Activated gamma-delta T cell treated with Interleukin-2 at 50 U/mL for 16 hours (primary cell): ENCODE measurements at places on chromosomes 2 and 18.
A peak's percentile ranks its signal among the peaks of the same experiment; 100 is the strongest.

DNA sequence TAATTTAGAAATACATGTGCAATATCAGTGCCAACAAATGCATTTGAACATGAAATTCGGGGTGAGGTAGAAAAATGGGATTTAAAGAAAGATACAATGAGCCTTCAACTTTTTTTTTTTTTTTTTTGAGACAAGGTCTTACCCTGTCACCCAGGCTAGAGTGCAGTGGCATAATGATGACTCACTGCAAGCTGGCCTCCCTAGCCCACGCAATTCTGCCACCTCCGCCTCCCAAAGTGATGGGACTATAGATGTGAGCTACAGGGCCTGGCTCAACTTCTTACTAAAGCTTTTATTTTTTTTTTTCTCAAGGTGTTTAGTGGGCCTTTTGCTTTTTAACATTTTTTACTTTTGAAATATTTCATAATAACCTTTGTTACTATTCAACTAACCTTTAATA, 365.6 kb downstream of the LRRTM4 start:
- DNase-seq = no peak

DNA sequence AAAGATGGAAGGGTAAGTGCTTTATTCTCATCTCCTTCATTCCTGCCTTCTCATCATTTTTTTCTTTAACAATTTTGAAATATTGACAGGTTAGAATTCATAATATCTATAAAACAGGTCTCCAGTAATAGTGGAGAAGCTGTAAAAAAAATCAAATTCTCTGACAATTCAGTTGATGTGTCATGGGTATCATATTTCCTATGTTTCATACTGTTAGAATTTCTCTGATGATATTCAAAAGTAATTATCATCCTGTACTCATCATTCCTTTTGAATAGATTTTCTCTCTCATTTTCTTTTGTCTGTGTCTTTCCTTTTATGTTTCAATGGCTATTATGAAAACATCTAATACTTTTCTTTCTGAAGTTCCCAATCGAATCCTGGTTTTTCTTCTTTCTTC, 97.7 kb downstream of the CPS1 start:
- DNase-seq = no peak

DNA sequence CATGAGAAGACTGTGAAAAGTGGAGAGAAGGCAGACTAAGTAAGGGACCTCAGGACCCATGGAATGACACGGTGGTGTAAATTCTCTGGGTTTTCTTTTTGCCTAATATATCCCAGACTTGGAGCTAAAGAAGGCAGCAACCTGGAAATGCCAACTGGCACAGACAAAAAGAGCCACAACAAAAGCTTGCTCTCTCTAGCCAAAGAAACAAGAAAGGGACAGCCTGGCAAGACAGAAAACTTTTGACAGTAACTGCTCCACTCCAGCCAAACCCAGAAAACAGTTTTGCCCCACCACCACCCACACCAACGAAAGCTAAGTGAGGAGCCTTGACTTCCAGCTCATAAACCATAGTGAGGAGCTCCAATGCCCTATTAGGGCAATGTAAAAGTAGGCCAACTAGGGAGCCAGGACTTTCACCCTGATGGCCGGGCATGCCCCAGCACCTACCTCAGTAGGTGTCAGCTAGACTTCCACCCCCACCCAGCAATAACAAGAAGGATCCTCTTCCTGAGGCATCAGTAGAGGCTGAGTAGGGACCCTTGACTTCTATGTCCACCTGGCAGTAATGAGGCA, 35.5 kb downstream of the PELI1 start:
- no peak for DNase-seq

- no peak for DNase-seq
Measured at GRCh38 chr2:149021761-149022160, 16.7 kb upstream of the LYPD6B start.

DNA sequence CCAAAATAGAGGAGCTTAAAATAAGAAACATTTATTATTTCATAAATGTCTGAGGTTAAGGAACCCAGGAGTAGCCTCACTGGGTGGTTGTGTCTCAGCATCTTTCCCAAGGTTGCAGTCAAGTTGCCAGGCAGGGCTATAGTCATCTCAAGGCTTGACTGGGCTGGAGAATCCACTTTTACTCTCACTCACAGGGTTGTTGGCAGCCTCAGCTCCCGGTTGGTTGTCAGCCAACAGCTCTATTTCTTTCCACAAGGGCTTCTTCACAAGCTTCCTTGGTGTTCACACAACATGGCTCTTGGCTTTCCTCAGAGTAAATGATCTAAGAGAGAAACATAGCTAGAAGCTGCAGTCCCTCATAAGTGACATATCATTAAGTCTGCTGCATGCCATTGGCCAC, 55.6 kb upstream of the TEX51 start:
- DNase-seq = no peak

GRCh38 chr18:79465392-79465991, 69.8 kb downstream of the NFATC1 start:
- no peak for DNase-seq

DNA sequence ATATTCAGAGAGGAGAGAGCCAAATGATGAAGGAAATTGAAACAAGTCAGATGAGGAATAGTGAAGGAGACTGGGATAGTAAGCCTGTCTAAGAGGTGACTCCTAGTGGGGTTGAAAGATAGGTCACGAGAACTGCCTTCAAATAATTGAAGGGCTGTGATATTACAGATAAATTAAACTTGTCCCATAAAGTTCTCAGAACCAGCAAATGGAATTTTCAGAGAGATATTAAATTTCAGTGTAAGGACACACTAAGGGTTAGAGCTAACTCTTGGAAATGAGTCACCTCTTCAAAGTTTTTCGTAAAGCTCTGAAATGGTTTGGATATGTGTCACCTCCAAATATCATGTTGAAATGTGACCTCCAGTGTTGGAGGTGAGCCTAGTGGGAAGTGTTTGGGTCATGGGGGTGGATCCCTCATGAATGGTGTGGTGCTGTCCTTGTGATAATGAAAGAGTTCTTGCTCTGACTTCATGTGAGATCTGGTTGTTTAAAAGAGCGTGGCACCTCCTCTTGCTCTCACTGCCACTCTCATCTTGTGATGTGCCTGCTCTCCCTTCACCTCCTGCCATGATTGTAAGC, 87.3 kb downstream of the BABAM2 start:
- no peak for DNase-seq

- no peak for DNase-seq
Measured at GRCh38 chr18:47036298-47036874, 965 bp upstream of the ELOA2 start.

DNA sequence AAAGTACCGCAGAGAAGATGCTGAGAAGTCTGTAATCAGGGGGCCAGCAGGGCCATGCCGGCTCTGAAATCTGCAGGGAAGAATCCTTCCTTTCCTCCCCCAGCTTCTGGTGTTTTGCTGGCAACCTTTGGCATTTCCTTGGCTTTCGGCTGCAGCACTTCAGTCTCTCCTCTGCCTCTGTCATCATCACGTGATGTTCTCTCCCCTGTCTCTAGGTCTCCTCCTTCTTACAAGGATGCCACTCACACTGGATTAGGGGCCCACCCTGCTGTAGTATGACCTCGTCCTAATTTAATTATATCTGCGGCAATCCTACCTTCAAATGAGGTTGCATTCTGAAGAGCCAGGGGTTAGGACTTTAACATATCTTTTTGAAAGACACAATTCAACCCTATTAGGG, 13.8 kb upstream of the RAB12 start:
- no peak for DNase-seq

- no peak for DNase-seq
Measured at GRCh38 chr2:144679942-144680341, 160.0 kb upstream of the ZEB2 start.

- DNase-seq = no peak
Measured at GRCh38 chr2:191115804-191116203, 35.0 kb downstream of the STAT4 start.

GRCh38 chr2:140929849-140930248, 1201.0 kb downstream of the LRP1B start:
- DNase-seq = no peak

- no peak for DNase-seq
Measured at GRCh38 chr2:11574176-11575046, 40.6 kb downstream of the GREB1 start.

GRCh38 chr2:111045771-111046444, 74.8 kb upstream of the BCL2L11 start:
- DNase-seq = no peak

DNA sequence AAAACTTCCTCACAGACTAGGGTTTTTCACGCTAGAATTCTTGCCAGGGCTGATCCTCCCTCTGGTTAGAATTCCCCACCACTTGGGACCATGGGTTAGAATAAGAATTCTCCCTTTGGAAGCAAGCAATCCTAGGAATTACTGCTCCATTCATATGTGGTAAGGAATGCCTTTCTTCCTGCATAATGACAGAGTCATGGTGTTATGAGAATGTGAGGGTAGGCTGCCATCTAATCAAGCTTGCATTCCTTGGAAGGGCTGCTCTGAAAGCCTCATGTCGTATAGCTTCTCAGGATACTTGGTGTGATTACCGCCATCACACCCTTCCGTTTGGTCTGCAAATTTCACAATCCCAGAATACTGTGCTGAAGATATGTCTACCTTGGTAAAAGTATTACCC, 1282.4 kb upstream of the PIK3C3 start:
- no peak for DNase-seq

DNA sequence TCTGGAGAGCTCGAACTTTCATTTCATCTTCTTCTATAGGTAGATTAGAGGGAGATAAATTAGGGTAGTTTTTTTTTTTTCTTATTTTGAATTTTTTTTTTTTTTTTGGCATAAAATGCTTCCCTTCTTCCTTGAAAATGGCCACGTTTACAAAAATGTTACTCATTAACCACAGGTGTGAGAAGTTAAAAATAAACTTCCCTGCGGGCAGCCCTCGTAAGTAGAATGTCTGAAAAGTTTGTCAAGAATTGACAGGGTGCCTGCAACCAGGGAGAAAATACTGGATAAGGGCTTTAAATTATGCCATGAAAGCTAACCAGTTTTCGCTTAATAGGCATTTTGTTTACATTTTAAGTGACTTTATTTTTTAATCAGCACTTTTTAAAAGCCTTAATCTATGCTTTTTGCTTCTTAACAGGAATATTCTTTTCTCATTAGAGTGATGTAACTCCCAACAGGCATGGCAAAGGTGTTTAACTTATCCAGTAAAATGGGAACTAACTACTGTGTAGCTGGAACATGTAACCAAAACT, 4.2 kb upstream of the FN1 start:
- DNase-seq = no peak

GRCh38 chr2:16071865-16072637, 131.7 kb downstream of the MYCN start:
- no peak for DNase-seq

GRCh38 chr2:134127496-134127895, 126.4 kb upstream of the MGAT5 start:
- peak; percentile 47 for DNase-seq

GRCh38 chr18:9594823-9595596, 19.3 kb downstream of the PPP4R1 start:
- DNase-seq = no peak

DNA sequence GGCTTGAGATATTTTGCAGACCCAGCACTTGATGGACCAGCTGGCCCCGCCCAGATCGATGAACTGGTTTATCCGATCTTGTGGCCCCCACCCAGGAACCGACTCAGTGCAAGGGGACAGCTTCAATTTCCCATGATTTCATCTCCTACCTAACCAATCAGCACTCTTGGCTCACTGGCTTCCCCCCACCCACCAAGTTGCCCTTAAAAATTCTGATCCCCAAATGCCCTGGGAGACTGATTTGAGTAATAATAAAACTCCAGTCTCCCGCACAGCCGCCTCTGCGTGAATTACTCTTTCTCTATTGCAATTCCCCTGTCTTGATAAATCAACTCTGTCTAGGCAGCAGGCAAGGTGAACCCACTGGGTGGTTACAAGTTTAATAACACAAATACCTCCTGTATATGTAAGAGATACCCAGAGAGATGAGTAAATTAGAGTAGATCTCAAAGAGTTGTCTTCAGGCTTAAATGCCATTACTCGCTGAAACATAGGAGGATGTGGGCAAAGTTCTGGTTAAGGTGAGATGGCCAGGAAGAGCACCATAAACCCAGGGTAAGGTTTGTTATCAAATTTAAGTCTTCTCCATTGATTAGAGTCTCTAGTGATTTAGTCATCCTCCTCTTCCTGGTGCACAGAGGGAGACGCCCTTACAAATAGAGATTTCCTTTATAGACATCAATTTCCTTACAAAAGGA, 222.8 kb downstream of the ARL4C start:
- peak; percentile 31 for DNase-seq
